ENCODE measurements at places on chromosomes 4 and X. TPM values are rescaled to one million over a fixed set of nuclear protein-coding genes. Genes with fewer than 3 reads are reported as not detected.

- peak within 1 kb of the TSS; percentile 93 for H3K4me3 ChIP-seq
- peak within 1 kb of the TSS; percentile 99 for H3K27ac ChIP-seq
- peaks cover 26% of the 10 kb centered on the region for H3K4me1 ChIP-seq
- H3K36me3 ChIP-seq, result no peaks in the 10 kb centered on the region
Measured at GRCh38 chr4:139556071-139556723, at the start of gene SETD7. Gene SETD7, minus strand, starts transcription at chr4:139556219. Its CDS starts 82 bp downstream, at chr4:139556137.

- H3K27me3 ChIP-seq, result no peaks in the 10 kb centered on the region
- no peak overlapping the region for H3K4me3 ChIP-seq
- DNase-seq, result no peak
- no peak overlapping the region for H3K27ac ChIP-seq
- H3K4me1 ChIP-seq, result no peaks in the 10 kb centered on the region
Measured at GRCh38 chrX:85503258-85504158, 124.0 kb upstream of the POF1B start.

Gene RAB41
- not detected for total RNA-seq

Gene DNAJB14
- 34.1 TPM for total RNA-seq

- peak overlapping the region; percentile 45 for H3K27ac ChIP-seq
- no peaks in the 10 kb centered on the region for H3K36me3 ChIP-seq
- no peaks in the 10 kb centered on the region for H3K27me3 ChIP-seq
- H3K4me3 ChIP-seq, result no peak overlapping the region
- H3K4me1 ChIP-seq, result peaks cover 9% of the 10 kb centered on the region
Measured at GRCh38 chr4:99394896-99395295, 40.2 kb downstream of the ADH7 start.

- H3K4me3 ChIP-seq, result no peak overlapping the region
- H3K36me3 ChIP-seq, result peaks cover 6% of the 10 kb centered on the region
- H3K4me1 ChIP-seq, result no peaks in the 10 kb centered on the region
- no peaks in the 10 kb centered on the region for H3K27me3 ChIP-seq
- H3K27ac ChIP-seq, result no peak overlapping the region
Measured at GRCh38 chr4:105436414-105436813, 37.4 kb downstream of the PPA2 start.

GRCh38 chrX:78753571-78753970 lies 6.1 kb downstream of the LPAR4 start:
- H3K27ac ChIP-seq, result no peak overlapping the region
- no peaks in the 10 kb centered on the region for H3K36me3 ChIP-seq
- no peaks in the 10 kb centered on the region for H3K4me1 ChIP-seq
- H3K27me3 ChIP-seq, result no peaks in the 10 kb centered on the region
- DNase-seq, result no peak

DNA sequence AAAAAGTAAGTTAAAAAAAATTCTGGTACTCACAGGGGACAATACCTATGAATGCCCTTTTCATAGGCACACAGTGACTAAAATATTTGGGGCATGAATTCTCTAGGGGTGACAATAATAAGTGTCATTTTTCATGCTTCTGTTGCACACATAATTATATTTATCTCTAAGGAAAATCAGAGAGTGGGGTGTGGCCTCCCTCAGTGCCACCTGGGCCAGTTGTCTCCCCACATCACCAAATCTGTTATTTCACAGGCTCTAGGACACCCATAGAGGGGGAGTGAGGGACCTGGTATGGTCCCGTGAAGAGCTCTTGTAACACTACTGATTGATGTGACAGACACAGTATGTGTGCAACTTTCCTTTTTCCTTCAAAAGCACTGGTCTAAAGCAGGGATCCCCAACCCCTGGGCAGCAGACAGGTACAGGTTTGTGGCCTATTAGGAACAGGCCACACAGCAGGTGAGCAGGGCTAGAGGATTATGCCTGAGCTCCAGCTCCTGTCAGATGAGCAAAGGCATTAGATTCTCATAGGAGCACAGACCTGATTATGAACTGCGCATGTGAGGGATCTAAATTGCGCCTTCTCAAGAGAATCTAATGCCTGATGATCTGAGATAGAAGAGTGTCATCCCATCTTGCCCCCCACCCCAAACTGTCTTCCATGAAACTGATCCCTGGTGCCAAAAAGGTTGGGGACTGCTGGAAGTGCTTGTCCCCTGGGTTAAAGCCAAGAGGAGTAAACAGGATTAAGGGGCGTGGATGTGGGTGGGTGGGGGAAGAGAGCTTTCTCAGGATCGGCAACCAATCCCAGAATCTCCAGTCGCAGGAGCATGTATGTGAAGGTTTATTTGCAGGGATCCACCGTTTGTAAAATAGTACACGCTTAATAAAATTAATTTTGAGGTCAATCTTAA lies 856 bp downstream of the SLC9B1 start:
- H3K27ac ChIP-seq, result peak overlapping the region; percentile 81
- peak overlapping the region; percentile 56 for H3K4me3 ChIP-seq
- DNase-seq, result no peak
- H3K36me3 ChIP-seq, result no peaks in the 10 kb centered on the region
- H3K4me1 ChIP-seq, result no peaks in the 10 kb centered on the region
- H3K27me3 ChIP-seq, result no peaks in the 10 kb centered on the region

DNA sequence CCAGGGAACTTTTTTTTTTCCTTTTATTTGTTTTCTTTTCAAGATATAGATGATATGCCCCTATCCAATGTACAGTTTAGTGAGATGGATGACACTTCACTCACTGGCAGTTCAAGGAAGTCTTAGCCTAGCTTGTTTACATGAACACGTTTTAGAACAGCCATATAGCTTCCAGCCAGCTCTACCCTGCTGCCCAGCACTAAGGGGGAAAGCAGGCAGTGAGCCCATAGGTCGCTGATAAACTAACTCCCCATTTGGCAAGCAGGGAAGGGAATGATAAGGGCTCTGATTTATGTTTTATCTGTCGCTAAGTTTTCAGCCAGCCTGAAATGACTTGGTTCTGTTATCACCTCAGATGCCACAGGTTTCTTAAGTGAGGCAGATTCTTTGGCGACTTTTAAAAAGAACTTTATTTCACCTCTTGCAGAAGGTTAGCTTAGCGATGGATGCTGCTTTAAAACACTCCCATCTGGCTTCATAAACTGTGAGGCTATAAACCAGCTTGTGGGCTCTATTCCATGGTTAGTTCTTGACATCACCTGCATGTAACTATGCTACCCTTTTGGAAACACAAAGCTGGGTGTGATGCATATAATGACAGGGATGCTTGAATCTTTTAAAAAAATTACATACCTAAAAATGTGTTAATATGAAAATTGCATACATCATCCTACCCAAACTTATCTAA lies 348.4 kb downstream of the FBXO8 start:
- H3K4me1 ChIP-seq, result no peaks in the 10 kb centered on the region
- H3K27me3 ChIP-seq, result no peaks in the 10 kb centered on the region
- no peak for DNase-seq
- H3K27ac ChIP-seq, result no peak overlapping the region

DNA sequence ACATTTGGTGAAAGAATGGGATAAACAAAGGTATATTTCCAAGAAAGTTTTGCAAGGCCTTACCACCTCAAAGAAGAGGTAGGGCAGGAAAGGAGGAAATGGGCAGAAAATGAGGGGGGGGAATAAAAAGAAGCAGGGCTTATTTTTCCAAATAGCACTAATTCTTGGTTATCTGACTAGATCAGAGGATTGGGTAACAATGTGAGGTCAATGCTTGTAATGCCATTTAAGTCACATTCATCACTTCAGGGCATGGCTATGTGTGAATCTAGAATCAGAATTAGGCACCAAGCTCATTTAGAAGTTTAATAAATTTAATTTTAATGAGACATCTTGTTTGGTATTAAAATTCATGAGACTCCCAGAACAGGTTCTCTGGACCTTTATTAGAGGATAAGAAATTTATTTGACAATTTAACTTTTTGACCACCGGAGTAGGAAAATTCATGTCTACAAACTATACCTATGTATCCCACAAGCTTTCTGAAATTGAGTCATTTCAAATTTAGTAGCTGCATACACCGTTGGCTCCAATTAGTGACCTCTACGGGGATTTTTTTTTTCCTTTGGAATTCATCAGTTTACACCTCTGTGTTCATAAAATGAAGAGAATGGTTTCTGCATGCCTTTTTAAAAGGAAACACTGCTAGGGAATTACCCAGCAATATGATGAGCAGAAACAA lies 1.4 kb upstream of the STS start:
- H3K36me3 ChIP-seq, result no peaks in the 10 kb centered on the region
- no peak overlapping the region for H3K27ac ChIP-seq
- no peaks in the 10 kb centered on the region for H3K4me1 ChIP-seq
- no peaks in the 10 kb centered on the region for H3K27me3 ChIP-seq
- no peak for DNase-seq

- no peak overlapping the region for H3K4me3 ChIP-seq
- no peaks in the 10 kb centered on the region for H3K27me3 ChIP-seq
- H3K36me3 ChIP-seq, result no peaks in the 10 kb centered on the region
- DNase-seq, result no peak
Measured at GRCh38 chrX:13215729-13216128, 104.1 kb downstream of the ATXN3L start.

- H3K27ac ChIP-seq, result no peak overlapping the region
- H3K4me3 ChIP-seq, result no peak overlapping the region
- peak; percentile 6 for DNase-seq
- no peaks in the 10 kb centered on the region for H3K27me3 ChIP-seq
- H3K36me3 ChIP-seq, result no peaks in the 10 kb centered on the region
- peaks cover 6% of the 10 kb centered on the region for H3K4me1 ChIP-seq
Measured at GRCh38 chr4:77994194-77994721, 62.9 kb upstream of the FRAS1 start.

DNA sequence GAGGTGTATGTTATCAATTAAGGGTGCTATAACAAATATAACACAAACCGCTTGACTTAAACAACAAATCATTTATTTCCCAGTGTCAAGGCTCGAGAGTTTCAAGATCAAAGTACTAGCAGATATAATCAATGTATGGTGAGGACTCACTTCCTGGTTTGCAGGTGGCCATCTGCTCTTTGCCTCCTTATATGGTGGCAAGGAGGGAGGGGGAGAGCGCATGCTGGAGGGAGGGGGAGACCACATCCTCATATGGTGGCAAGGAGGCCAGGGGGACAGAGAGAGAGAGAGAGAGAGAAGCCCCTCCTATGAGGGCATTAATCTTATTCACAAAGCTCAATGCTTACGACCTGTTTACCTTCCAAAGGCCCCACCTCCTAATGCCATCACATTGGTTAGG lies 372.3 kb upstream of the SPOCK3 start:
- no peak for DNase-seq
- no peaks in the 10 kb centered on the region for H3K36me3 ChIP-seq
- no peaks in the 10 kb centered on the region for H3K4me1 ChIP-seq

- H3K36me3 ChIP-seq, result no peaks in the 10 kb centered on the region
- no peaks in the 10 kb centered on the region for H3K27me3 ChIP-seq
- no peak overlapping the region for H3K4me3 ChIP-seq
- no peak overlapping the region for H3K27ac ChIP-seq
- no peak for DNase-seq
- H3K4me1 ChIP-seq, result no peaks in the 10 kb centered on the region
Measured at GRCh38 chr4:84973856-84974255, 7.4 kb upstream of the WDFY3 start.

- H3K27ac ChIP-seq, result no peak overlapping the region
- H3K4me1 ChIP-seq, result no peaks in the 10 kb centered on the region
- no peaks in the 10 kb centered on the region for H3K36me3 ChIP-seq
- no peaks in the 10 kb centered on the region for H3K27me3 ChIP-seq
- DNase-seq, result no peak
- no peak overlapping the region for H3K4me3 ChIP-seq
Measured at GRCh38 chrX:124736553-124737270, 390.3 kb downstream of the SH2D1A start.

Gene RBMXL3
- total RNA-seq, result not detected

Gene GPR173
- total RNA-seq, result 7.9 TPM

DNA sequence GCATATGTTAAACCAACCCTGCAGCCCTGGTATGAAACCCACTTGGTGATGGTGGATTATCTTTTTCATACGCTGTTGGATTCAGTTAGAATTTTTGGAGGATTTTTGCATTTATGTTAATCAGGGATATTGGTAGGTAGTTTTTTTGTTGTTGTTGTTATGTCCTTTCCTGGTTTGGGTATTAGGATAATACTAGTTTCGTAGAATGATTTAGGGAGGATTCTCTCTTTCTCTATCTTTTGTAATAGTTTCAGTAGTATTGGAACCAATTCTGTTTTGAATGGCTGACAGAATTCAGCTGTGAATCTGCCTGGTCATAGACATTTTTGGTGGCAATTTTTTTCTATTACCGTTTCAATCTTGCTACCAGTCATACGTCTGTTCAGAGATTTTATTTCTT lies 305.4 kb downstream of the IDS start:
- no peak overlapping the region for H3K27ac ChIP-seq
- H3K27me3 ChIP-seq, result no peaks in the 10 kb centered on the region
- H3K4me1 ChIP-seq, result no peaks in the 10 kb centered on the region

- H3K27ac ChIP-seq, result no peak overlapping the region
- no peak overlapping the region for H3K4me3 ChIP-seq
- no peaks in the 10 kb centered on the region for H3K27me3 ChIP-seq
Measured at GRCh38 chrX:129531132-129531531, 7.8 kb upstream of the SMARCA1 start.

DNA sequence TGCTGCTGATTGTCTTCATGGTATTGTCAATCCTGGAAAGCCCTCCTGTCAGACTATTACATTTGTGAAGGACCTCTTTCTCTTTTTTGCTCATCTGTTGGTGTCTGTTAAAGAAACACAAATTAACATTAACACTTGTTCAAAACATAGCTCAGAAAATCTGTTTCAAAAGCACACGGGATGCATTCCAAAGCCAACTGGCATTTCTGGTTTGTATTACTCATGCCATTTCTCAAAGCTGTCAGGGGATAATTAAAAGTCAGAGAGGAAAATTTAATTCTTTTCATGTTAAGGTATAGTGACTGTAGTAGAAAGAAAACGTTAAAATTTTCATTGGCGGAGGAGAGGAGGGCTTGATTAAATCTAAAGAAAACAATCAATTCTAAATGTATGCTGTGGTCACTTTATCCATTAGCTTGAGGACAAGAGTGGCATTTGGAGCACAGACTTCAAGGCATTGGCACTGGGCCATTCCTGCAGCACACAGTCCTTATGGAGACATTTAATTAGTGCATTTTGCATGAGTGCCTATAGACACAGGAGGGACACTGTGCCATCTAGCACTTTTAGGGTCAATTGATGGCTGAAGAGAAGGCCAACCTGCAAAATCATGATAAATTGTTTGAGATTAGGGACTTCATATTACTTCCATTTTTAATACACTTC lies 21.2 kb upstream of the GLRA2 start:
- H3K4me1 ChIP-seq, result no peaks in the 10 kb centered on the region
- H3K4me3 ChIP-seq, result no peak overlapping the region
- H3K27me3 ChIP-seq, result no peaks in the 10 kb centered on the region
- no peak overlapping the region for H3K27ac ChIP-seq

DNA sequence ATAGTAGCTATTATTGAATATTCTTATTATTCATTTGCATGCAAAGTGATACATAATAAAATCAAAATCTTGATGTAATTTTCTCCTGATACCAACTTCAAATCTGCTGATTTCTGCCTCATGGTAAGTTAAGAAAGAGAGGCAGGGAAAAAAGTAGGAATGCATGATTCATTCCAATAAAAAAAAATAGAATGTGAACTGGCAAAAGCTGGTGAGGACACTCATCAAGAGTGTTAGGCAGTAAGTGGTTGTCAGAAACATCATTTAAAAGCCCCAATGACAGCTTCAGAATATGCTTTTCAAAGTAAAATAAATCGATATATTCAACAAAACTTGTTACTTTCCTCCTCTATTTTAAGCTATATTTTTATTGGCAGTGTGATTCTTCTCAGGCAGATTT lies 979.1 kb downstream of the TECRL start:
- no peaks in the 10 kb centered on the region for H3K4me1 ChIP-seq
- no peaks in the 10 kb centered on the region for H3K36me3 ChIP-seq
- H3K27ac ChIP-seq, result no peak overlapping the region
- no peaks in the 10 kb centered on the region for H3K27me3 ChIP-seq
- DNase-seq, result no peak
- no peak overlapping the region for H3K4me3 ChIP-seq

Data from tibial nerve (tissue), 4 donors.